ENCODE measurements at places on chromosomes 1 and 21.

DNA sequence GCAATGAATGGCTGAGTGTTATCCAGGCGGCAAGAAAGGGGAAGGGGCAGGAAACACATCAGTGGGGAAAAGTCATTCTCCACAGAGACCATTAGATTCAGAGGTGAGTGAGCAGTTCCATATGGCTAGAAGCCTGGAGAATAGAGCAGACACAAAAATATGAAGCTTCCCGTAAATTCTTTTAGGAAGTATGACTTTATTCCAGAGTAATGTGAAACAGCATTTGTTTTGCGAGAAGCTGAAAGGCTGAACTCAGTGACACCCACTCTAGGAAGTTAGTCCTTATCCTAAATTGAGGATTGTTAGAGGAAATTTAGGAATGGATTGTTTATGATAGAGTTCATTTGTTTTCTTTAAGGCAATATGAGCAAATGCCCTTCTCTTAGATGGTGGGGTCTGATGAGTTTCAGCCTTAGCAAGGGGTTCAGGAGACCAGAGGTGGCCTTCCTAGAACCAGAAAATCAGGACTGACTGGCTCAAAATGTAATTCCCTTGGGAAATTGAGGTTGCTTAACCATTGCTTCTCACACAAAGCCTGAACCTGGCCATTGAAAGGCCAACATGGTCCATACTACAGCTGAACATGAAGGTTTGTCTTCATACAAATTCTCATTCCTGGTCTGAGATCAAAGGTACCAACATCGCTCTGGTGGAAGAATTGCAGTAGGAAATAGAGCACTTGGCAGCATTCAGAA, 167.5 kb downstream of the TPR start:
- no peak for DNase-seq

- DNase-seq, result no peak
These were observed 87.5 kb downstream of the COP1 start for GRCh38 chr1:176119549-176119948.

GRCh38 chr1:85748120-85748519, 39.9 kb upstream of the ZNHIT6 start:
- no peak for DNase-seq

DNA sequence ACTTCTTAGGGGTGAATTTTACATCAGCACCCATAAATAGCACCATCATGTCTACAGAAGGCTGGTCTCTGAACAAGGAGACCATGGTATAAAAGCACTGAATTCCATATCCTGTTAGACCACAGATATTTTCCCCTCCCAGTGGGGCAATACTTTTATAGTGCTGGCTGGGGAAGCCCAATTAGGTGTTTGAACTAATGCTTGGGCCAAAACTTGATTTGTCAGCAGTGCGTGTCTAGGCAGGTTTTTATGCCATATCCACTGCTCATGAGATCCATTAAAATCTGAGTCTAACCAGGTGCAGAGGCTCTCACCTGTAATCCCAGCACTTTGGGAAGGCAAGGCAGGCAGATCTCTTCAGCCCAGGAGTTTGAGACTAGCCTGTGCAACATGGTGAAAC, 623.0 kb downstream of the NPHP4 start:
- DNase-seq, result no peak

DNA sequence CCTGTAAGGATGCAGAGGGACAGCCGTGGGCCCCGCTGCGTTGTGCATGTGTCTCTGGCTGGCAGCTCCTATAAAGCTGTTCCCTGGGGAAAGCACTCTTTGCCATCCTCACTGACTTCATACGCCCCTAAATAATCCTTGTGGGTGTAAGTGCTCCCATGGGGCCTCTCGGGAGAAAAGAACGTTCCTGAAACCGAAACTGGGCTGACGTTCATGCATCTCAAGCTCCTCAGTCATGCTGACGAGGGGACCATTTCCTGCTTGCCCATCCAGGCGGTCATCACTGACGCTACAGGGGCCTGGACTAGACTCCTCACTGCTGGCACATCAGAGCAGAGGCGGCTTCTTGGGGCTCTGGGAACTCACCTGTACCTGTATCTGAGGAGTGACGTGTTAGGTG, 73.1 kb upstream of the USP24 start:
- peak; percentile 75 for DNase-seq

- no peak for DNase-seq
These were observed 159.6 kb downstream of the PCBP3 start for GRCh38 chr21:45802956-45803617.

- DNase-seq, result no peak
These were observed 16.2 kb downstream of the OLFML2B start for GRCh38 chr1:162007466-162007865.

DNA sequence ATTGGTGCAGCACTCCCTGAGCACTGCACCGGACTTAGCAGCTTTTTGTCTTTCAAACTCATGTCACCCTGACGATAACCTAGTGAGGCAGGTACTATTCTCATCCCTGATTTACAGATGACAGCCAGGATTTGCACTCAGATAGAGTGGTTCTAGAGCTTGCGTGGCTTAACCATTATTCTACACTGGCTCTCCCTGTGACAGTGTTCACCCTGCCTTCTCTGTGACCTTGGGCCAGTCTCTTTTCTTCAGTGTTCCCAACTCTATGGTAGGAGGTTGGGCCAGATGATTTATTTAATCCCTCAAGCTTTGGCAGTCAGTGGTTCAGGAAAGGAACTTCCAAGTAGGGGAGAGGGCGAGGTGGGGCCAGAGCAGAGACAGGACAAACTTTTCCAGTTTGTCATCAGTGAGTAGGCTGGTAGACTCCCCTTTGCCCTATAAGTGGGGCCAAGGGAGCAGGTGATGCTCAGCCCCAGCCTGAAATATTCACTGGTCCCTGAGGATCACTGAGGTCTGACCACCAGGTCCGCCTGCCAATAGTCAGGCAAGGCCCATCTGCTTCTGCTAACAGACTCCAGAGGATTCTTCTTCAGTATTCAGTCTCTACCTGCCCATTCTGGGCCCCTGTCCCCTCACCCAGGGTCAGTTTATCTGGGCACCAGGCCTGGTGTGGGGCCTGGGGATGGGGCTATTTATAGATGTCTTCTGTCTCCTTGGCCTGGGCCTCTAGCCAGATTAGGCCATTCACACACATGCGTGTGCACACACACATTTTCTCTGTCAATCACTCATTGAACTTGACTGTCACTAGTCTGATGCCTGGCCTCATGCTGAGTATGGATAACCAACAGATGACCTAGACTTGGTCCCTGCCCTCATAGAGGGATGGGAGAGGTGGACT, 8.8 kb upstream of the FABP3 start:
- no peak for DNase-seq

GRCh38 chr1:223771814-223772770, 59.8 kb downstream of the CAPN2 start:
- DNase-seq, result peak; percentile 16

DNA sequence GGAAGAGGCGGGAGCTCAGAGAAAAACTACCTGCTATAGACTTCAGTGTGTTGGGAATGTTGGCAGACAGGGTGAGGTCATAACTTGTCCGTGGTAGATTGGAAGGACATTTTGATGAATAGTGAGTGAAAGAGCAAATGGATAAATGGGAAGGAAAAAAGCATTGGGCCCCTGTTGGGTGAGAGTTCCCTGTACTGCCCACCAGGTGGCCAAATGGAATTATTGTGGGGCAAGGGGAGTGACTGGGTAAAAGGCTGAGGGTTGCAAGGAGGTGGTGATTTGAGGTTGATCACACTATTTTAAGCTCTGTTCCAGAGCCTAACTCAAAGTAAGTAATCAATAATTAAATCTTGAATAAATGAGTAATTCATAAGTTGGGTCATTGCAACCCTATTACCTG, 60.4 kb downstream of the MRPS6 start:
- no peak for DNase-seq

DNA sequence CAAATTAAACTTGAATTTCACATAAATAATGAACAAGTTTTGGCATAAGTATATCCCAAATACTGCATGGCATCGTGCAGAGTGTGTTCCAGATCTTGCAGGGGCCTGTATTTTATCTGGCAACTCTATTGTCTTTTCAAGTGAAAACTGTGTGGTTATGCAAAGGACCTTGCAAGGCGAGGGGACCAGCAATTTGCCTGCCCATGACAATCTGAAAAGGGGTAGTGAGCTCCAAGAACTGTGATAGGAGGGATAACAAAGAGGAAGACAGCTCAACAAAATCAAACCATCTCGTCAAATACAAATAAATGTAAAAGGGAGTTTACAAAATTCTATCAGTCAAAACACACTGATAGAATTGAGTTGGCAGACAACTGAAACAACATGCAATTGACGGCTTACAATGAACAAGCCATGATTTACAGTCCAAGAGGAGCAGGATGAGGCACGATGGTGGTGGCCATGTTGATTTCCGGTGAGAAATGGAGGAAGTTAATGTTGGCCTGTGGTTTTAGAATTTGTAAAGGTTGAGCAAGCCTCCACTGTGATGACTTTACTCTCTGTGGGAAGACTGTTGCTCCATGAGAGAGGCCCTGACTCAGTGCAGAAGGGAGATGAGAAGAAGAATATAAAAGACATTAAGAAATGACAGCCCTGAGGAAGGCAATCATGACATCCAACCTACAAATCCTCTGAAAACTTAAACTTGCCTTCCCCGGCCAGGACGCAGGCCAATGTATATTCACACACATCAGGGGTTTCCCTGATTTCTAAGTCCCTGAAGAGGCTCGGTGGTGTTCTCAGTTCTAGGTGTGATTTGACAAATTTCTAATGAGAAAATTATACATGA, 132.2 kb downstream of the ADSS2 start:
- no peak for DNase-seq

- DNase-seq, result no peak
These were observed 781 bp upstream of the METTL13 start for GRCh38 chr1:171780583-171781175.
